ENCODE measurements at places on chromosomes 16 and 17.
A peak's percentile ranks its signal among the peaks of the same experiment; 100 is the strongest.

DNA sequence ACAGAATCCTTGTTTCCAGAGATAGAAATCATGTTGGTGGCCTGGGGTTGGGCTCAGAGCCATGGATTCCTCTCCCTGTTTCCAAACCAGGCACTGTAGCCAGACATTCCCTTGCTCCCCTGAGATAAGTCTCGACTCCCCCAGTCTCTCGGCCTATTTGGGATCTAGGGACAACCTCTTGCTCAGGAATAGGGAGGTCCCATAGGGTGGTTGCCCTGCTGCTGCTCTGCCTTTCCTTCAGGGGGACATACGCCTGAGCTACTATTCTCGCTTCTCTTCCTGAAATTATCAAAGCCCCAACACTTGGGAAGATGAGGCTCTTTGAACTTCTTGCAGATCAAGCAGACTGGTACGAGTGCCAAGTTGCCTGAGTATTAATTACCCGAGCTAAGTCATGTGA, 58.0 kb downstream of the TBX4 start:
- no peak for DNase-seq

- DNase-seq = no peak
These were observed 105.6 kb downstream of the OR1D5 start for GRCh38 chr17:2957631-2958286.

- no peak for DNase-seq
These were observed 4.2 kb upstream of the SLC16A3 start for GRCh38 chr17:82224666-82225065.

DNA sequence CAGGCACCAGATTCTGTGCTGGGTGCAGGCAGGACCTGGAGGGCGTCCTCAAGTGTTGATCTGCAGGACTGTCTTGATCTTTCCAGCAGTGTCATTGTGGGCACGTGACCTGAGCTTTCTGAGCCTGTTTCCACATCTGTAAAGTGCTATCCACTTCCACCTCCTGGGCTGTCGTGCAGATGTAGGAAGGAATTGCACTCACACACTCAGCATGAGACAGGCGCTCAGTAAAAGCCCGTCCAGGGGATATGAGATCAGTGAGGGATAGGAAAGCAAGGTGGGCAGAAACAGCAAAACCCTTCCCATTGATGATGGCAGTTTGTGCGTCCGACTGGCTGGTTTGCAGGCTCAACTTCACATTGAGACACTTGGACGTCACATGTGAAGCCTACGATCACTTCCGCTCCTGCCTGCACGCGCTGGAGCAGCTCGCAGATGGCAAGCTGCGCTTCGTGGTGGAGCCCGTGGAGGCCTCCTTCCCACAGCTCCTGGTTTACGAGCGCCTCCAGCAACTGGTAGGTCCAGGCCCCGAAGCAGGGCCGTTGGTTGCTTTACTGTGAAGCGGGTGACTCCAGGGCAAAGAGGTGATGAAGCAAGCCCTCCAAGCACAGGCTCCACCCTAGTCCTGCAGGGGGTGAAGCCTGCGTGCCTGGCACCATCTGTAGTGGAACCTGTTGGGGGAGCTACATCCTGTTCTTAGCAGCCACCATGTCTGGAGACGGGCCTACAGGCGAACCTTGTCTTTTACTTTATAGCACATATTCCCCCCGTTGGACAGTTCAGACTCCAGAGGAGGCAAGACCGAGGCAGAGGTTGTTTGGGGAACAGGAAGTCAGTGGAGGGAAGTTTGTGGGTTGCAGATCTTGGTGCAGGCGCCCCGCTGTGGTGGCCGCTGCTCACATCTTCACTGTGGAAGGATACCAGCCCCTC, 23.0 kb downstream of the METTL22 start:
- DNase-seq = no peak

DNA sequence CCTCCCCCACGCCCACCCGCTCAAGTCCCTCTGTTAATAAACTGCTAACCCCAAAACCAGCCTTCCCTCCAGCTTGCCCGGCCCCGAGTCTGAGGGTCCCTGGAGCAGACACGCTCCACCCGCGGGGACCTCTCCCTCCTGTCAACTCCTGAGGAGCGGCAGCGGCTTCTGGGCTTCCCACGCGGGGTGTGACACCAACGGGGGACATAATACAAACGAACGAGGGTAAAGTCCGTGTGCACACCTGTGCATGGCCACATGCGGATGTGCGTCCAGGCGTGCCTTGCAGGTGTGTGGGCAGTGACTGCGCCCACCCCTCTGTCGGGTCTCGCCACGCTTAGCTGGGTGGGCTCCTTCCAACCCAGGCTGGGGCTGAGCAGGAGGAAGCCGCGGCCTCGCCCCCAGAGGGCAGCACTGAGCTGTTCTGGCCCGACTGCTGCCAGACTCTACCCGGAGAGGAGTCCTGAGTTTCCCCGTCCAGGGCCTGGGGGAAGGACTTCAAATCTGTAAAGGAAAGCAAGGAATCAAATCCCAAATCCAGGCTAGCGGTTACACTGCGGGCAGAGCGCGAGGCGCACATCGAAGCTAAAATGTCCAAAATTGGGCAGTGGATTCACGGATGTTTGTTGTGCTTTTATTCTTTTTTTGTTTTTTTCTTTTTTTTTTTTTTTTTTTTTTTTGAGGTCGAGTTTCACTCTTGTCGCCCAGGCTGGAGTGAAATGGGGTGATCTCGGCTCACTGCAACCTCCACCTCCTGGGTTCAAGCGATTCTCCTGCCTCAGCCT, 24.2 kb upstream of the KRT17 start:
- DNase-seq = peak; percentile 74

DNA sequence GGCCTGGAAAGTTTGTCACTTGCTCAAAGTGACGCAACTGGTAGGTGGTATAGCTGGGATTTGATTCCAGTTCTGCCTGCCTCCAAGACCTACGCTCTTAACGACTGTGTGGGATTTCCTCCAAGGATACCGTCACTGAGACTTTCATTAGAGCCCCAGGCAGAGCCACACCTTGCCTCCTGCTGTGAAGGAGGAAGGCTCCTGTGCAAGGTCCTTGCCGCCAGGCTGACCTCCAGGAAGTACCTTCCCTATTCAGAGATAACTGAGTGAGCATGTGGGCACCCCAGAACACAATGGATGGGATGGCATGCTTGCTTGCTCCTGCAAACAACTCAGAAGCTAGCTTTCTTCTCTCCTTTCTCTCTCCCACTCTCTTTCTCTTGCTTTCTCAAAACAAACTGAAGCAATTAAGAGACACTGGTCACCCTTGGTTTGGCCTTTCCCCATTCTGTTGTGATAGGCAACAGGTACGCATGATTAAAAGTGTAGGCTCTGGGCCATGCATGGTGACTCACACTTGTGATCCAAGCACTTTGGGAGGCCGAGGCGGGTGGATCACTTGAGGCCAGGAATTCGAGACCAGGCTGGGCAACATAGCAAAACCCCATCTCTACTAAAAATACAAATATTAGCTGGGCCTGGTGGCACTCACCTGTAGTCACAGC, 30.7 kb downstream of the CACNG3 start:
- DNase-seq = no peak

GRCh38 chr16:67163999-67164558, 466 bp upstream of the HSF4 start:
- DNase-seq = no peak

DNA sequence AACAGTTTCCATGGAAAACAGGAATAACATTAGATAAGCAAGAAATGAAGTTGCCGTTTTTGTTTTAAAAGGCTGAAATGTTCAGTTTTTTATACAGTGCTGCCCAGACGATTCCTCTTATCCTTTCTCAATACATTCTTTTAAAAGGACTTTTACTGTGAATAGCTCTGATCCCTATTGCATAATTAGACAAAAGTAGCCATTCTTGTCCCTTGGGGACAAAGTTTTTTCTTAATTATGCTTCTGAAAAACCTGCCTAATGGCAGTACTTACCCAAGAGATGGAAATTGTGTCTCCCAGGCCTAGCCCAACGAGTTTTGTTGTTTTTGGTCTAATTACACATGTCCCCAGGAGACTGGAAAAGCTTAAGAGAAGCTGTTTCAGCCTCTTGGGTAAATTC, 27.6 kb downstream of the NXPH3 start:
- DNase-seq = no peak

- no peak for DNase-seq
These were observed 104.6 kb downstream of the GNAO1 start for GRCh38 chr16:56295739-56296527.

- DNase-seq = no peak
These were observed 154.4 kb downstream of the ABCC12 start for GRCh38 chr16:48001324-48001895.

GRCh38 chr16:48546774-48547173, 63.2 kb downstream of the N4BP1 start:
- DNase-seq = no peak

DNA sequence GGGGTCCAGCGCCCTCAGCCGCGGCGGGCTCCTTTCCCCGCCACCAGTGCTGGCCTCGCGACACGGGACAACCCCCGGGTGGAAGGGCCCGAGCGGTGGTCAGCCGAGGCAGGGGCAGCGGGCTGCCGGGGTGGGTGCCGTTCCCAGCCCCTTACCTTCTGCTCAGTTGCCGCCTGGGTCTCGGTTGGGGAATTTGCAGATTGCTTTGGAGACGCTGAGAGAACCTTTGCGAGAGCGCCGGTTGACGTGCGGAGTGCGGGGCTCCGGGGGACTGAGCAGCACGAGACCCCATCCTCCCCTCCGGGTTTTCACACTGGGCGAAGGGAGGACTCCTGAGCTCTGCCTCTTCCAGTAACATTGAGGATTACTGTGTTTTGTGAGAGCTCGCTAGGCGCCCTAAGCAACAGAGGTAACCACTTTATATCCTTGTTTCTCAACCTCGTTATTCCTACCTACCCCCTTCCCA, 381 bp downstream of the CTNS start:
- no peak for DNase-seq

DNA sequence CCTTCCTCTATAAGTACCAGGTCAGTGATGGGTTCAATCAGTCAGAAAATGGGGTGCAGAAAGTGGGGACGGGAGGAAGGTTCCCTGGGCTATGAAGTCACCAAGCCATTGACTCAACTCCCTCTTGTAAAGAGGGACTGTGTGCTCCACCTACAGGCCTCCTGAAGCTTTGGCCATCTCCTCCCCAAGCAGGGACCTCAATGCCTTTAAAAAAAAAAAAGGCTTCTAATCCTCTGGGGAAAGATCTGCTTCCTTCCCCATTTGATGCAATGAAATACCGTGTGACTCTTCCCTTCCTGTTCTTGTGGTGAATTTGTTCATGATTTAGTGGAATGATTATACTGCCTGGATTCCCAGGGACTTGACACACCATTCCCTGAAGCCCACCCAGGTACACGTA, 30.8 kb downstream of the VWA3A start:
- no peak for DNase-seq

- peak; percentile 41 for DNase-seq
These were observed 32.0 kb downstream of the MBTPS1 start for GRCh38 chr16:84084570-84085270.

DNA sequence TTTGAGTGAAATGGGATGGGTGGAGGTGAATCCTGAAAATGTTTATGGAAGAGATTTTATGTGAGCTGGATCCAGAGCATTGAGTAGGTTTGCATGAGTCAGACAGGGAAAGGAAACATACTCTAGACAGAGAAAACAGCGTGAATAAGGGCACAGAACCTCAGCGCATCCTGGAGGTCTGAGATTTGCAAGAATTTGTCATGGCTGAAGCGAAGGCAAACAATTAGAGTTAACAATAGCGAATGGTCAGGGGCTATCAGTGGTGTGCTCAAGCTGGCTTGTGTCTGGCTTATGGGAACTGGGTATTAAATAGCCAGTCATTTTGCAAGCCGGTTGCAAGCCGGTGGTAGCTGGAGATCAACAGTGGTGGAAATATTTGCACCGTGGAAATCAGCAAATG, 36.4 kb downstream of the MAP2K6 start:
- DNase-seq = no peak

- DNase-seq = no peak
These were observed 148.1 kb downstream of the AXIN2 start for GRCh38 chr17:65413390-65413789.

GRCh38 chr17:3594051-3594800, 15.0 kb downstream of the TRPV1 start:
- DNase-seq = no peak

- DNase-seq = no peak
These were observed 4.4 kb downstream of the PITPNM3 start for GRCh38 chr17:6551869-6552531.

DNA sequence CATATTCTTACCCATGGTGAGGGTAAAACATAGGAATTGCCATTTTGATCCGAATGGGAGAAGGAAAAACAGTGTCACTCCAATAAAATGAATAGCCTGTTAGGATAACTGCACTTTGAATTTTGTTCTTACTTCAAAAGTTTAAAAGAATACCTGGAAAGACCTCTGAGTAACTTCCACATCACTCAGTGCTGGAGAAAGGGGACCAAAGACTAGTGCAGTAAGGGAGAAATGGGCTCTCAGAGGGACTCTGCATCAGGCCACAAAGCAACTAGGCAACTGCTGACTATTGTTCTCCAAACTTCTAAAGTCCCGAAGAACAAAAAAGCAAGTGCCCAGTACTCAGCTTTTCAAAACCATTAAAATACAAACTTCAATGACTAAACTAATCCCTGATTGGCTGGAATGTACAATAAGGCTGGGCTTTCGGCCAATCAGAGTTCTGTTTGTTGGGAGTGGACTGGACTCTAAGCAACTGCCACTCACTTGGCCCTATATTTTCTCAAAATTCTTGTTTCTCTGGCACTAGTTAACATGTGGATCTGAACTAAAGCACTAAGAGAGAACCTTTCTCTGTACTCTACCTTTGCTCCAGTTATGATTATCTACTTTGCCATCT, 6.2 kb downstream of the DNAJC7 start:
- no peak for DNase-seq

DNA sequence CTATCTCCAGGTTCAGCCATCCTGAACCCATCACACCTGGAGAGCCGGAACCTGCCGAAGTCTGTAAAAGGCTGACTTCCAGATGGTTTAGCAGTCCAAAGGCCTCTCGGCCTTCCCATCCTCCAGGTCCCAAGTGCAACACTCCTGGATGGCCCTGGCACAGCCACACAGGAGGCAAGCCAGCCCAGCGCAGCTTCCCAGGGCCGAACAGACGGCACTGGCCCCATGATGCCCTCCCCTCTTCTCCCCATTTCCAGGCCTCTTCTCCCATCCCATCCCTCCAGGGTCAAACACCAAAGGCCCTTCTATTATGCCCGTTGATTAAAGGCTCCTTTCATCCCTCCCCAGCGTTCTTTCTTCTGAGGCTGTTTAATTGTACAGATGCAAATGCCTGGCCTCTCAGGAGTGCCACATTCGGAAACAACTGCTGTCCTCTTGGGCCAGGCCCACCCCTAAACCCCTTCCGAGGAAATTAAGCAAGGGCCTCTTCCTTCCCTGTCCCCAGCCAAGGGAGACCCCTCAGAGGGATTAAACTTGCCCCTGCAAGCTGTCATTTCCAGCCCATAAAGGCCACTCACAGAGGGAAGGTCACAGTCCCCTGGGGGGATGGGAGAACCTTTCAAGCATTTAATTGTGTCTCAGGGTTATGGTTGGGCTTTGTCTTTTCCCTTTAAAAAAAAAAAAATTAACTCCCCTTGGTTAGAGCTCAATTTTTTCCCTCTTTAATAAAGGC, 30.8 kb downstream of the AXIN2 start:
- no peak for DNase-seq

DNA sequence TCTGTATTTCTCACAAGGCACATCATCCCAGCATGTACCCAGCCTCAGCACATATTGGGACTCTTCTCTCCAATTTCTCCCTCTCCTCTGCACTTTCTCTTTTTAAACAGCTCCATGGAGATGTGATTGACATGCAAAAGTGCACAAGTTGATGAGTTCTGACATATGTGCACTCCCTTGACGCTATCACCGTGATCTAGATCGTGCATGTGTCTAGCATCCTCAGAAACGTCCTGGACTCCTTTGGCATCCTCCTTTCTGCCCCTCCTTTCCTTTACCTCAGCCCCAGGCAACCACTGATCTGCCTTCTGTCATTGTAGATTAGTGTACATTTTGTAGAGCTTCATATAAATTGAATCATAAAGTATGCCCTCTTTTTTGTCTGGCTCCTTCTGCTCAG, 108.0 kb upstream of the HSBP1 start:
- DNase-seq = no peak
